ENCODE measurements at places on chromosomes 13 and 19. TPM values are rescaled to one million over a fixed set of nuclear protein-coding genes. Genes with fewer than 3 reads are reported as not detected.

DNA sequence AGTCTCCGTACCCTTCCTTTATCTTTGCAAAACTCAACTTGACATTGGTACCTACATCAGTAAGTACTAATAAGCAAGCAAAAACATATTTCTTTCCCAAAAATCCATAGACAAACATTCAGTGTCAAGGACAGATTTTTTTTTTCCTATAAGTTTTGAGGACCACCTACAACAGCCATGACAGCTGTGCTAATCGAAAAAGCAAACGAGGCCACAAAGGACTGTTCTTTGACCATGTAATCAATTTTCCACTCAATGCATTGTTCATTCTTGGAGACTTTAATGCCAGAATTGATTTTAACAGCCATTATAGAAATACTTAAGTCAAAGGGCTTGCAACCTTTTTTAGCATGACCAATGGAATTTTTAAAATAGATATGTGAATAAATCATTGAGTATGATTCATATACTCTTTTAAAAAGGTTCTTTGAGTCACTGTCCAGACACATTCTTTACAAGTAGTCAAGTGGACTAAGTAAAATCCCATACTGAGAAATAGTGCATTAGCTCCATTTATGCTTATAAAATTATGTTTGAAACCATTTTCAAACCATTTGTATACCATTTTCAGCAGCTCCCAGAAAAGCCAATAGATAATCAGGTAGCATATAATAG, 323.9 kb downstream of the MZT1 start:
- no peak for DNase-seq

DNA sequence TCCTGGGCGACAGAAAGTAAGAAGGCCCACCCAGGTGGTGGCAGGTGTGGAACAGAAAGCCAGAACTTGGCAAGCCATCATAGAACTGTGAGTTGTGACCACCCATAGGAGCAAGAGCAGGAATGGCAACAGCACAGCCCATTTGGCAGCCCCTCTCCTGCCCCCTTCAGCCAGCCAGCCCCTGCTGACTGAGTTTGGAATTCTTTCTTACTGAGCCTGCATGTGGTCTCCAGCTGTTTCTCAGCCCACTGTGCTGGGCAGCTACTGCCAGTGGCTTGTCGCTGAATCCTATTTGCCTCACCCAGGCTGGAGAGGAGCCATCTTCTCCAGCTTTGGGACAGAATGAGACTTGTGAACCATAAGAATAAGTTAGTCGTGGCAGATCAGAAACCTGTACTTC, 28.3 kb downstream of the CNMD start:
- DNase-seq = no peak

GRCh38 chr19:46913852-46914430, 53.1 kb downstream of the ARHGAP35 start:
- DNase-seq = no peak

DNA sequence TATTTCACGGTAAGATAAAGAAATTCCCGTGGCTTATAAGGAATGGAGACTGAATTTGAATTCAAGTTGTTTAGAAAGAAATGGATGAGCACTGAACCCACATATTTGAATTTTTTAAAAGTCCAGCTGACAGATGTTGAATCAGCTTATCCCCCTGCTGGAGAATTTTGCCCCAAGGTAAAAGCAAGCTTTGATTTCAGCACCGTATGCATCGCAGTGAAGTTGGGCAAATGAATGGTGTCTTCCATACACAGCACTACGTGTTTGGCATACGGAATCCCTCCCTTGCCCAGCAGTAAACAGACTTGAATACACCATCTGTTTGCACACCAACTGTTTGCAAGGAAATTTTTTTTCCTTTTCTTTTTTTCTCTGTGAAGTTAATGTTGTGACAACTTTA, 77.5 kb upstream of the PEG3 start:
- no peak for DNase-seq

DNA sequence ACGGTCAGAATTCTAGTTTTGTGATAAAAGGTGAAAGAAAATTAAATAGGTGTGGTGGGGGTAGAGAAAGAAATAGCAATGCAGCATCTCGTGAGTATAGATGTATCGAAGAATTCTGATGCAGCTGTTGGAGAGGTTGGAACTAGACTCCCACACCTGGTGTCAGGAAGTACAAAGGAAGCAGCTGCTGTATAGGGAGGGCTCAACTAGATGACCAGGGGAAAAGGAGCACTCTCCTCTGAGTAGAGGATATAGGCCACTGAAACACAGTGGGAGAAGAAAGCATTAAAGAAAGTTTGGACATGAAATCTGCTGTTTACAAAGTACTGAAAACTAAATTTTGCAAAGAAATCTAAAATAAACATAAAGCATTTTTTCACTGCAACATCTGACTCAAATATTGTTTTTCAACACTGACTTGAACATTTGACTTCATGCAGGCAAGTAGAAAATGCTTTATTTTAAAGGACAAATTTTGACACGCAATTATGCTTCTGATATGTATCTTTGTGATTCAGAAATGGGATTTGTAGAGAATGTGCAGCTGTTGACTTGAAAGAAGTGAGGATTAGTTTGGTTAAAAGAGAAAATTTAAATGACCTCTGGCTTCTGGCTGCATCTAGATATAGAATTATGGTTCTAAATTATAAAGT, 82.2 kb downstream of the MIPEP start:
- no peak for DNase-seq

DNA sequence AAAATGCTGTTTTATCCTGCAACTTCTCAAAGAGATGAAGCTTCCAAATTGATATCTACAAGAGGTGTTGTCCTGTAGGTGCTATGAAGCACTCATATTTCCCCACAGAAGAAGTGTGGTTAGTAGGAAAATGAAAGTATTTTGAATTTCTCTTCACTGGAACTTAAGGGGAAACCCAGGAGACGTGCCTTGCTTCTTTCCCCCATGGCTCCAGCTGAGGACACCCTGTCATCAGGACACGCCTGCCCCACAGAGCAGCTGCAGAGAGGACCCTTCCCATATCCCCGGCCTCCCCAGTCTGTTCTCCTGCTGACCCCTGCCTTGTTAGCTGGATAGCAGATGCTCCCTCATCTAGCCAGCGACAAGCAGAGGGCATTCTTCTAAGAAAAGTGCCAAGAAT, 371.3 kb downstream of the COG6 start:
- DNase-seq = peak; percentile 35

DNA sequence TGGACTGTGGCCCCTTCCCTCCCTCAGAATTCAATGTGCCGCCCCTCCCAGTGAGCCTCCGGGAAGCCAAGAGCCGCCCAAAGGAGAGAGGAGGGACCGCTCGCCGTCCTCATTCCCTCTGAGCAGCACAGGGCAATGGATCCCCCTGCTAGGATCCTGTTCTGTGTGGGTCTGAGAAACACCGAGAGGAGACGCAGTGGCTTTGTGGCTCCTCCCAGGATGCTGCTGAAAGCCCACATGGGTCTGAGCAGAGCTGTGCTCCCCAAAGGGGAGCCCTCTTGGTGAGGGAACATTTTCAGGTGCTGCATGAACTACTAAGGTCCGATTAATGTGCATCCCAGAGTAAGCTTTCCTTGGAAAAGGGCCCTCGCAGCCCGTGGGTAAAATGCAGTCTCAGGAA, 30.4 kb downstream of the DHRS12 start:
- no peak for DNase-seq

DNA sequence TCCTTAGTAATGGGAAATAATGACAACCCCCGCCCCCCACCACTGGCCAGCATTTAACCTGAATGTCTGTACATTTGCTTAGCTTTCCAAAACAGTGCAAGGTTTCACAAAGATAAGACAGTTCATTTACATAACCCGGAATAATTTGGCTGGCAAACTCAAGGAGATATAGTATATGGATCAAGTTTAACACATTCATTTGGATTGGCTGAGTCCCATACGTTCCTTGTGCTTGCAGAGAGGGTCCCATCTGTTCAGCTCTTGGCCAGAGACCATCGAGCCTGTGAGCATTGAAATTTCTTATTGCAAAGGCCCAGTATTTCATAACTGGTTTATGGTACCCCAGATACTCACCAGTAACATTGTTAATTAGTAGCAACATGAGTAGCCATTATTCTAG, 116.5 kb downstream of the GPC6 start:
- no peak for DNase-seq

GRCh38 chr19:1150333-1151036, 23.6 kb downstream of the SBNO2 start:
- no peak for DNase-seq

DNA sequence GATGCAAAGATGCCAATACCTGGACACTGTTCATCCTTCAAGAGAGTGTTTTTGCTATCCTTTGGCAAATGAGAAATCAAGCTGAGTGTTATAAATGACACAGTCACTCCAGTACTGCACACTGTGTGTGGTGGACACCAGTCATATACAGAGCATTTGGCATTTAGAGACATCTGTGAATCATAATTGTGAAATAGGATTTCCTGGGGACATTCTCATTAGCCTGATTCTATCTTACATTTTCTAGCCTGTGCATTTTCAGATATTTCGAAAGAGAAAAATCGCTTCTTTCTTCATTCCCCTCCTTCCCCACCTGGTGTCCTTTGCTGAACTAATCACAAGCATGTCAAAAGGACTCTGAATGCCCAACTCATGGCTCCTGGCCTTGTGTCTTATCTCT, 781.0 kb upstream of the ARGLU1 start:
- no peak for DNase-seq

DNA sequence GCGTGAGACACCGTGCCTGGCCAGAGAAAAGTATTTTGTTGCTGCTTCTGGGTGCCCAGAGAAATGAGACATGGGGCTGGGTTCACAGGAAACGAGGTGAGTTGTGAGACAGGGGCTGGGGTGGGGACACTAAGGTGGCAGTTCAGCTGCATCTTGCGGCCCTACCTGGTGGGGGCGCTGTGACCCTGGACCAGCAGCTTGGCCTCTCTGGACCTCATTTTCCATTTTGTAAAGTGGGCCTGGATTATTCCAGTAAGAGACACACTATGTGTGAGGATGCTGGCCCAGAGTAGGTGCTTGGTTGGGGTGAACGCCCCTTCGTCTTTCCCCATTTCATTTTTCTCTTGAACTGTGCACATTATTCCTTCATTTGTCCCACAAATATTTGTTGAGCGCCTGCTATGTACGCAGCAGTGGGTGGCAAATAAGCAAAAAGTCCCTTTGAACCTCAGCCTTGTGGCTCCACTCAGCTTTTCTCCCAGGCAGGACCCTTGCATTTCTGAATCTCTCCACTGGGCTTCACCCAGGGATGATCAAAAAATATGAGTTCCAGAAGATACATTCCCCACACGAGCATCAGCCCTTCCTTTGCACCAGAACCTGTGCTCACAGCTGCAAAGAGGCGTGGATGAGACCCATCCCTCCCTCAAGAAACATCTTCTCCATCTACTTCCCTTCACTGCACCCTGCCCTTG, 26.6 kb upstream of the OR10H1 start:
- peak; percentile 18 for DNase-seq

DNA sequence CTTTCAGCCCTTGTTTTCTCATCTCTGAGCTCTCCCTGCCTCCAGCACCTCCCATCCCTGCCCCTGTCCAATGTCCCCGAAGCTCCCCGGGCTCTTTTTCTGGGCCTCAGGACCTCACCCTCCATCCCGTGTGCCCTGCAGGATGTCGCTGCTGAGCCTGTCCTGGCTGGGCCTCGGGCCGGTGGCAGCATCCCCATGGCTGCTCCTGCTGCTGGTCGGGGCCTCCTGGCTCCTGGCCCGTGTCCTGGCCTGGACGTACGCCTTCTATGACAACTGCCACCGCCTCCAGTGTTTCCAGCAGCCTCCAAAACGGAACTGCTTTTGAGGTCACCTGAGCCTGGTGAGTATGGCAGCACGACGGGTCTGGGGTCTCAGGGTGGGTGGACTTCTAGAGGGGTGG, 51.1 kb upstream of the CYP4F8 start:
- no peak for DNase-seq

The KLK14 gene
- 0.69 TPM for total RNA-seq

The CCL25 gene
- total RNA-seq = not detected

The AMER2 gene
- not detected for total RNA-seq
